ENCODE measurements at places on chromosomes 1 and 21. TPM values are rescaled to one million over a fixed set of nuclear protein-coding genes. Genes with fewer than 3 reads are reported as not detected.

Gene IFT25
- 32.4 TPM for polyA plus RNA-seq

Gene CFHR1
- not detected for polyA plus RNA-seq

Gene RIPPLY3
- polyA plus RNA-seq = 0.07 TPM

Gene DMRTA2
- not detected for polyA plus RNA-seq

Gene TTC24
- polyA plus RNA-seq = not detected

Gene ATP5PB
- polyA plus RNA-seq = 265 TPM

Gene PTGFR
- 1.7 TPM for polyA plus RNA-seq

Gene SLC44A5
- polyA plus RNA-seq = not detected

Gene SLC9C2
- polyA plus RNA-seq = not detected

Gene RSPO1
- polyA plus RNA-seq = not detected

Gene VSIG8
- not detected for polyA plus RNA-seq

Gene MED8
- 53.7 TPM for polyA plus RNA-seq

Gene FMO2
- 0.05 TPM for polyA plus RNA-seq

Gene ABCA4
- 0.11 TPM for polyA plus RNA-seq

Gene CENPF
- 20.9 TPM for polyA plus RNA-seq

Gene KCND3
- polyA plus RNA-seq = 0.03 TPM

Gene CDK11B
- 19.1 TPM for polyA plus RNA-seq

Gene TCHH
- not detected for polyA plus RNA-seq

Gene OR2T29
- not detected for polyA plus RNA-seq

Gene MYOG
- not detected for polyA plus RNA-seq

Gene LINGO4
- polyA plus RNA-seq = not detected

Data from IMR-90 (cell line).